Astrocyte (in vitro differentiated cells and primary cell): ENCODE measurements at places on chromosomes 2 and 18.

DNA sequence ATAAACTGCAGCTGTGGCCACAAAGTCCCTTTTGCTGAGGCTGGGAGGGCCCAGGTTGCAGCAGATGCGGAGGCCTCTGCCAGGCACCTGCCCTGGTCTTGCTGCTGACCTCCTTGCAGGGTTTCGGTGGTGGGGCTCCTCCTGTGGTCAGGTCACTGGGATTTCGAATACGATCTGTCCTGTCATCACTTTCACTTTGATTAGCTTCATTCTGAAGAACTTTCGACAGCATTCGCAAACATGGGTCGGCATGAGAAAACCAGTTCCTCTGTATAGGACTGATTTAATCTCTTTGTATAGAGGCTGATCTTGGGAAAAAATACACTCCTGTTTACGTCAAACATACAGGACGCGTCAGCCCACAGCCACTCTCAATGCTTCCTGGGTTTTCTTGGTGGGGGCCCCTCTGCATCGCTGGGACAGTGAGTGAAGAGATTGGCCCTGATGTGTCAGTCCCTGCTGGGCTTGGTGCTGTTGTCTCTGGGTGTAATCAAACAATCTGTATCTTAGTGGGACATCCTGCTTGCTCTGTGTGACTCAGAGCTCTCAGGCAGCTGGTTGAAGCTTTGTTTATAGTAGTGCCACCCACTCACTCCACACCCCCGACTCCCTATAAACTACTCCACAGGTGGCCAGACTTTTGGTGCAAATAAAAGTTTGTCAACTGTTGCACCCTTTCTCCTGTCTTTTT lies 209.4 kb upstream of the CXCR4 start:
- DNase-seq: peak; percentile 29

GRCh38 chr2:219491278-219491963 lies 7.3 kb upstream of the GMPPA start:
- DNase-seq: no peak

- DNase-seq: no peak
Observed at GRCh38 chr2:48733067-48733503, 22.4 kb downstream of the LHCGR start.

DNA sequence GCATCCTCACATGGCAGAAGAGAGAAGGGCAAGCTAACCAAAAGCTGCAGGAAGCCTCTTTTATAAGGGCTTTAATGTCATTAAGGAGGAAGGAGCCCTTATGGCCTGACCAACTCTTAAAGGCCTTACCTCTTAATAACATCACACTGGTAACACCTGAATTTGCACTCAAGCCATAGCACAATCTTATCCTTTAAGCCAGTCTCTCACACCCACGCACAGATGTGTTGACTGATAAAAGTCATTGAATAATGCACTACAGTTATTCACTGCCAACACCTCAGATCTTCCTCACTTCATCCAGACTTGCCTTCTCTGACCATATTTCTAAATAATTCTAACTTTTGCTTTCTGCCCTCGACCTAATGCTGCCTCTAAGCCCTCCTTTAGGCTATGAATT lies 516.8 kb downstream of the ADCYAP1 start:
- DNase-seq: no peak

DNA sequence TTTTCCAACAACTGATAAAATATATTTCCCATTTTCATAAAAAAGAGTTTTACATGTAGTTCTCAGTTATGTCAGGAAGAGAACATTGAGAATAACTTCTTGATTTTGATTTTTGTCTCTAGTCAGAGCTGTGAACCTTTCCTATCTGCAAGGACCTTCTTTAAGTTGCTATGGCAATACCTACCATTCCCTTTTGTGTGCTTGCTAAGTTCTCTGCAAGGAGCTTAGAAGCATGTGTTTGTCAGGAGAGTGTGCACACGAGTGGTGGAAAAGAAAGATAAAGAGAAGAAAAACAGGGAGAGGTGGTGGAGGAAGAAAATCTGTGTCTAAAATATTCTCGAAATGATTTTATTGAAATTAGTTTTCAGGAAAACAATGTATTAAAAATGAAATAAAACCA lies 140.3 kb upstream of the SLC8A1 start:
- no peak for DNase-seq

DNA sequence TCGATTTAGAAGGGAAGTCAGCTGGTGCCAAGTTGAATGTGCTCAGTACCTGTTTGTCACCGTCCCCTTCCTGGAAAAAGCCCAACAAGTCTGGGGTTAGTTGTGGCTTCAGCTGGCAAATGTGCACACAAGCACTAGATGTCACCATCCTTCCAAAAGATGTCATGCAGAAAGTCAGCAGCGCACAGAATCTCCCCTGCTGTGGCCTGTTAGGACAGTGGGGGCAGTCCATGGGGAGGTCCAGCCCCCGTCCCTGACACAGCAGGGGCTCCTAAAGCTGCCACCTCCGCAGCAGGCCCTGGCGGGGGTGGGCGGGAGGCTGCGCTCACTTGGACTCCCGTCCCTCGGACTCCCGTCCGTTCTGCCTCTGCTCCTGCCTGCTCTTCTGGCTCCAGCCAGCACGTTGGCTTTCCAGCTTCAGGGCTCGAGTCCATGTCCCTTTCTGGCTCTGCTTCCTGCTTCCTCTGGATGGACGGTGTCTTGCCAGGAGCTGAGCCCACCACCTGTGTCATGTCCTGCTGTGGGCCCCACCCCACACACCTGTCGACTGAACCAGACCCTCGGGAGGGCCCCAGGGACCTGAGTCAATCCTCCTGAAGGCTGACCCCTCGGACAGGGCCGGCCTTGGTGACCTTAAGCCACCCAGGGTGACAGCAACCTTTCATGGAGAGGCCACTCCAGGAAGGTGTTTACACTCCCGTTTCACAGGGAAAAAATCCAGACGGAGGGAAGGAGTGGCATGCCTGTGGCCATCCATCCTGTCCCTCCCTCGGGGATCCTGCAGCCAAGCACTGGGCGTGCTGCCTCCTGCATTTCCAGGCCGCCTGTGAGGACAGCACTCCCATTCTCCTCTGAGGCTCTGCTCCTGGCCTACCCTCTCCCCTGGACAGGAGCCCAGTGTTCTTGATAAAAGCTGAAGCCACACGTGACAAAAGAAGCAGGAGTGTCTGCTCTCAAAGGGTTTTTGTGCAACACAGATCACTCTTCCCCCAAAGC lies 8.5 kb downstream of the RAB17 start:
- DNase-seq: peak; percentile 42

DNA sequence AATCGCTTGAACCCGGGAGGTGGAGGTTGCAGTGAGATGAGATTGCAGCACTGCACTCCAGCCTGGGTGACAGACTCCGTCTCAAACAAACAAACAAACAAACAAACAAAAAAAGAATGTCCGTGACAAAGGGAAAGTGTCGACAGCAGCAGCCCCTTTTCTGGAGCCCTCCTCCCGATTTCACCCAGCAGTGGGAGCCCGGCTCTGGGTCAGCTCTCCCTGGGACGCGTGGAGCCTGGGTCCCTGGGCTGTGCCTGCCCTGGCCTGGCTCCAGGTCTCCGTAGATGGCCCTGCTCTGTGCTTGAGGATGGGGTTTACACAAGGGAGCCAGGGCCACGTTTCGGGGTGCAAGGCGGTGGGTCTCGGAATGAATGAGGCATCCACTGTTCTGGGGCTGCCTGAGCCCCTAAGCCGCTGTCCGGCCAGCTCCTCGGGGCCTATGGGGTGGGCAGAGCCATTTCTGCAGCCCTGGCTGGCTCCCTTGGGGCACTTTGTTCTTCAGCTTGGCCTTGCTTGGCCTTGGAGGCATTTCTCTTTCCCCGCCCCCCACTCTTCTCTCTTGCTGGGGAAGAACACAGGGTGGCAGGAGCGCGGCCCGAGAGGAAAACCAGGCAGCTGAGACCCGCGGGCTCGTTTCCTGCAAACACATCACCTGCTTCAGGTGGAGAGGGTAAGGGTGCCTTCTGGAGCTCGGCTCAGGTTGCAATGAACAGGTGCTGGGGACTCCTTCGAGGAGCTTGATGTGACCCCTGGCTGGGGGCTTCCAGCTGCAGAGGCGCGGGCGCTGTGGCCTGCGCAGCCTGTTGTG lies 29.1 kb downstream of the RTP5 start:
- DNase-seq: no peak

DNA sequence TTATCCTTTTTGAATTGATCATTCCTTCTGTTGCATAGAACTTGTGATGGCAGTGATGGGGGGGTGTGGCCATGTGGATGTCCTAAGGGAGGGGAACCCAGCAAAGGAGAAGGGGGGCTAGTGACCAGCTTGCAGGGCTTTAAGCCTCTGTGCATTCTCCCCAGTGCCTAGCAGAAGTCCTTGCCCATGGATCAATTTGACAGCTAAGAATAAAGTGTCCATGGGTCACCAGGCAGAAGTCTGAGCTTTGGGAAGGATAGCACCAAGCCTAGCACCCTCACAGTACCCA lies 39.6 kb upstream of the FAM136A start:
- no peak for DNase-seq

GRCh38 chr18:57797209-57797651 lies 5.9 kb downstream of the ATP8B1 start:
- no peak for DNase-seq

GRCh38 chr2:120606931-120607330 lies 128.7 kb upstream of the GLI2 start:
- DNase-seq: no peak

GRCh38 chr2:86368161-86368824 lies 30.9 kb upstream of the REEP1 start:
- DNase-seq: peak; percentile 12

GRCh38 chr18:55079481-55080355 lies 120.5 kb upstream of the CCDC68 start:
- DNase-seq: peak; percentile 60

DNA sequence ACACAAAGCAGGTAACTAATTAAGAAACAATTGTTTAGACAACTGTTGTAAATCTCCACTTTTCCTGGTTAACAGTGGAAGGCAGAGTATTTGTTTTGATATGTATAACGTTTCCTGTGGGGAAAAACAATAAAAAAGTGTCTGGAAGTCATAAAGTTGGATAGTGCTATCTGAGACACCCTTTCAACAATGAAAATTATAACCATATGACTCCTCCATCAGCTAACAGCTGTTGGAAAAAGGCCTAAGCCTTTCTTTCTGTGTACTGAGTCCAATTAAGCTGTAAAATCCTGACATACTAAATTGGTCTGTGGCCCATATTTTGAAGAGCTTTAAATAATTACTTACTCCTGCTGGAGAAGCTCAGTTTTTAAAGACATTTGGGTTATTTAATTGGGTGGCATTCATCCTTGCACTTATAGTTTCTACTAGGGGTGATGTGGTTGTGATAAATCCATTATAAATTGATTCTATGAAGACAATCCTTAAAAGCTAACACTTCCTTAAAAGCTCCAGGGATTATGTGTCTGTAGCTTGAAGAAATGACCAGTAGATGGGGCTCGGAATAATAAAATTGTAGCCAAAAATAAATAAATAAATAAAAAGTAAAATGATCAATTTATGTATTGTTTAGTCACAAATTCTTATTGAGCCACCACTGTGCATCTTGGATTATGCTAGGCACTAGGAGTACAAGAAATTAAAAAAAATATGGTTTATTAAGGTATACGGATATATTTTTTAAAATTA lies 698.1 kb upstream of the NXPH2 start:
- DNase-seq: no peak

DNA sequence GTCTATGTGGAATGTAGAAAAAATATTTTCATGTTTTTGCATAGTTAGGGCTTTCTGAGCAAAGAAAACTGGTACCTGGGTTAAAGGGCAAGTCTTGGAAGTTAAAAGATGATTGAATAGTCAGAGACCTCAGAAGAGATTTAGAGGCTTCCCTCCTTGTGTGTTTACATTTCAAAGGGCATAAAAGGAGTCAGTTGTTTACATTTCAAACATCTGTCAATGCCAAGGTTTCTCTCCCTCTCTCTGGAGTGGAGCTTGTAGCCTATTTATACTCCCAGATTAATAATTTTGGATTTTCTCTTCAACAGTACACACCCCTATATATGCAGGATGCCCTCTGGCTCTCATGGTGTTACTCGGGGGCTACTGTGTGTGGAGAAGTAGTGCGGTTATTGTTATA lies 8.6 kb downstream of the M1AP start:
- no peak for DNase-seq

- DNase-seq: no peak
Observed at GRCh38 chr2:199911877-199912161, 726 bp downstream of the C2orf69 start.

GRCh38 chr2:83394134-83394904 lies 1064.8 kb downstream of the SUCLG1 start:
- DNase-seq: no peak

DNA sequence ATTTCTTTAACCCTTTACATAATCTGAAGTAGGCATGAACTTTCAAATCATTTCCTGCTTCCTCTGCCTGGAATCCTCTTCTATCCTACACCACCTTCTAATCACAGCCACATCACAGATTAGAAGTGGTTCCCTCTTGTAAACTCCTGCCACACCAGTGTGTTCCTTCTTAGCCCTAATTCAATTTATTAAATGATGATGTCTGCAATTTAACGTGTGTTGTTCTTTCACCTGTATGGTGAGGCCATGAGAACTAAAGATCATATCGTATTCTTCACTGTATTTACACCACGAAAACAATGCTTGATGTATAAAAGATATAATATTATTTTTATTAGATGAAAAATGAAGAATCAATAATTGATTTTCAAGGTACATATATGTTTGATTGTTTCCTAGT lies 494.3 kb downstream of the EPHA4 start:
- DNase-seq: no peak

GRCh38 chr2:227366769-227367426 lies 12.2 kb downstream of the TM4SF20 start:
- DNase-seq: peak; percentile 91

- DNase-seq: peak; percentile 22
Observed at GRCh38 chr2:234098681-234099080, 48.2 kb downstream of the SPP2 start.

GRCh38 chr18:44638811-44639210 lies 41.9 kb upstream of the SETBP1 start:
- DNase-seq: no peak

GRCh38 chr18:8478968-8479370 lies 130.3 kb upstream of the RAB12 start:
- DNase-seq: no peak

DNA sequence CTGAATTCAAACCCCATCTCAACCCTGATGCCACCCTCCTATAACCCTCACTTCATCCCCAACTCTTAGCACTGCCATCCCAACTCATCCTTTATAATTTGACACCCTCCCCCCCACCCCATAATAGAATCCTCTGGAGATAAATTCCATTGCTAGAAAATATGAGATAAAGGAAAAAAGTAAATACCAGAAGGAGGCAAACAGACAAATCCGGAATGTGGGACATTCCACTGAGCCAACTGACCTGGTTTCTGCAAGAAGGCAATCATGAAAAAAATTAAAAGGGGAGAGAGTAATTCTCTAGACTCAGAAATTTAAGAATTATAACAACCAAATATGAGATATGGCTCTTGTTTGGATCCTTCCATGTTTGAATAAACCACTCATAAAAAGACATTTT lies 132.4 kb downstream of the CYP26B1 start:
- peak; percentile 18 for DNase-seq
